ENCODE measurements at places on chromosomes 3 and 15.
A peak's percentile ranks its signal among the peaks of the same experiment; 100 is the strongest.

DNA sequence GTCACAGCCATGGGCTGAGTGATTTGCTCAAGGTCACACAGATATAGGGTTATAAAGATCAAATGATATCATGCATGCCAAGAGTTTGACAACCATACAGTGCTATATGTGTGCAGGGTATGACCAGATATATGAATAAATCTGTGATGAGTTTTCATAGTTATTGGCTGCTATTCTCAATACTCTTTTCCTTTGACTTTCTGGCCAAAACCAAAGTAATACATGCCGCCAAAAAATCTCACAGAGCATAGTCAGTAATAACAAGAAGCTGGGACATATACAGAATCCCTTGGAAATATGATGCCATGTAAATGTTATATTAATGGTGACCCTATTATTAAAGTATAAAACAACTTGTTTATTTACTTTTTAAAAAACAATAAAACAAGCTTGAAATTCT lies 11.6 kb upstream of the TSC22D2 start:
- no peak for DNase-seq

- DNase-seq, result no peak
These were observed 155.2 kb downstream of the GSK3B start for GRCh38 chr3:119939077-119939476.

DNA sequence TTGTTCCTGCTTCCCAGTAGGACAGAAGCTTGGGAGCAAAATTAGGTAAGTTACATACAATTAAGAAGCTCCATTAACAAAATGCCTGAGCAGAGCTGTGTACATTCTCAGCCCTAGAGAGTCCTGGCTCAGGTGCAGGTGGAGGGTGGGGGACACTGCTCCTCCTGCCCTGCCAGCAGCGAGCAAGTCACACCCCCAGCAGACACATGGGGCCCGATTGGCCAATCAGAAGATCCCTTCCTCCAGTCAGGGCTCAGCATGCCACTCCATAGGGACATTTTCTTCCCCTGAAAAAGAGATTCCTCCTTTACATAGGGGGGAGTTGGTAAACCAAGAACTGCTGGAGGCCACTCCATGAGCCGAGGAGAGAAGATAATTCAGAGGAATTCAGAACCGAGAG lies 62.1 kb downstream of the PLXNA1 start:
- no peak for DNase-seq

- DNase-seq, result no peak
These were observed 6.1 kb upstream of the TICRR start for GRCh38 chr15:89569090-89569745.

DNA sequence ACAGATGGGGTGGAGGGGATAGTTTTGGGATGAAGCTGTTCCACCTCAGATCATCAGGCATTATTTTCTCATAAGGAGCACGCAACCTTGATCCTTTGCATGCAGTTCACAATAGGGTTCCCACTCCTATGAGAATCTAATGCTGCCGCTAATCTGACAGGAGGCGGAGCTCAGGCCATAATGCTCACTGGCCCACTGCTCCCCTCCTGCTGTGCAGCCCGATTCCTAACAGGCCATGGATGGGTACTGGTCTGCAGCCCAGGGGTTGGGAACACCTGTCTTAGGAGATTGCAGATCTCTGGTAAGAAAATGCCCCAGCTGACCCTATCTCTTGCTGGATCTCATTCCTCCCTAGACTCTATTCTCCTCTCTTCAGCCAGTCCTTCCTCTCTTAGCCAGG lies 6.8 kb downstream of the CSTA start:
- DNase-seq, result no peak

GRCh38 chr15:98568382-98569017 lies 79.8 kb upstream of the IGF1R start:
- DNase-seq, result no peak

DNA sequence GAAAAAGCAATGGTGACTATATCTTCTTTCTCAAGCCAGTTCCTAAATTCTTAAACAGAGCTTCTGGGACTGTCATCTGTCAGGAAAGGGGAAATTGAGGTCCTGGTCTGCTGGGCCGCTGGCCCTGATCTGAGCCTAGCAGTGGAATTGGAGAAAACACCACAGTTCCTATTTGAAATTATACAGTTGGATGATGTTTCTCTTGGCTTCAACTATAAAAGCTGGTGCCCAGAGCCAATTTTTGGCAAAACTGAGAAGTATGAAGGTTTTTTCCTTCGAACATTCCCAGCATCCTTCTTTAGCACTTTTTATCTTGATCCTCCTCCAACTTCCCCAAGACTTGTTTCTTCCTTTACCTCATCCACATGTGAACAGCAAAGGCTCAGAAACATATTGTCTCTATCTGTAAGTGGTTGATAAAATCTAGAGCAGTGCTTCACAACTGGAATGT lies 83.9 kb downstream of the CD47 start:
- no peak for DNase-seq

GRCh38 chr3:142117056-142117851 lies 32.1 kb downstream of the TFDP2 start:
- DNase-seq, result no peak

DNA sequence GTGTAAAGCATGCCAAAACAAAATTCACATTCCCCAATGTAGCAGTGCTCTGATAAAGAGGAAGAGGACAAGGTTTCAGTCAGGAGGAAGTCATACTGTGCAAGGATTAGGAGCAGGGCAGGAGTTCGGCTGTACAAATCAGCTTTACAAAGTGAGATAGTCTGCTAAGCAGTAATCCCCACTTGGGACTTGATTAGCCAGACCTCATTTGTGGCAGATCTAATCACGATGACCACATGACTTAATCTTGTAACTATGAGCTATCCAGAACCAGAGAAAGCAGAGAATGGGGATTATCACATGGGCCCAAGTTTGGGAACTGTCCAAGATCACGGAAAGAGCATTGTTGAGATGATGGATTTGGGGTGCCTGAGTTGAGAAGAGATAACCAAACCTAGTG lies 7.8 kb downstream of the DCBLD2 start:
- no peak for DNase-seq

- peak; percentile 53 for DNase-seq
These were observed at the start of gene KLF15 for GRCh38 chr3:126357295-126358037. Gene KLF15 (minus strand): TSS chr3:126357408. CDS start chr3:126352922, 4,486 bp downstream.

GRCh38 chr3:36487616-36488015 lies 107.3 kb downstream of the STAC start:
- DNase-seq, result no peak

GRCh38 chr3:100401674-100402041 lies 319 bp downstream of the LNP1 start:
- peak; percentile 30 for DNase-seq
